ENCODE measurements at places on chromosomes 11 and 22.
A peak's percentile ranks its signal among the peaks of the same experiment; 100 is the strongest.

GRCh38 chr22:32261306-32261705, 6.2 kb upstream of the SLC5A4 start:
- DNase-seq: no peak

GRCh38 chr11:123375832-123376231, 54.2 kb upstream of the GRAMD1B start:
- no peak for DNase-seq

DNA sequence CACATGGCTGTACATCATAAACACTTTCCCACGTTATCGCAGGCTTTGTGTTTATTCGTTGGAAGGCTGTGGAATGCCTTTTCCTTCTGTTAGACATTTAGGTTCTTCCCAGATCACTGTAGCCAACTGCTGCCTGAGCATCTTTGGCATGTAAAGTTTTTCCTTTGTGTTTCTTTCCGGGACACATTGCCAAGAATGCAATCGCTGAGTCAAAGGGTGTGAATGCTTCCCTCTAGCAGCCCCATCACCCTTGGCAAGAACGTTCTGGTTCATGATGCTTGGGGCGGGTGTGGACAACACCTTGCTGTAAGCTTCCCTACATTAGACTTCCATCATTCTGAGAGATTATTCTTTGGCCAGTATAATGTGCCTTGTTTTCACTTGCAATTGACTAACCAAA, 136.2 kb downstream of the OSBP2 start:
- no peak for DNase-seq

DNA sequence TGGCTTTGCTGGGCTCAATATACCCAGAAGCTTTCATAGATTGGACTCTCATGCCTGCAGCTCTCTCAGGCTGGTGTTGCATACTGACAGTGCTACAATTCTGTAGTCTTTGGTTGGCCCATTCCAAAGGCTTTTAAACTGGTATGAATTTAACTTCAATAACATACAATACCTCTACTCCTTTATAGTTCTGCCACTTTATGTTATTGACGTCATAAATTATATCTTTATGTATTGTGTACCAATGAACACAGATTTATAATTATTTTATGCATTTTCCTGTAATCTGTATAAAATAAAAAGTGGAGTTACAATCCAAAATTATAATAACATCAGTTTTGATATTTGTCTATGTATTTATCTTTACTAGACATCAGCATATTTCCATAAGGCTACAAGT, 16.2 kb downstream of the PATE2 start:
- no peak for DNase-seq

DNA sequence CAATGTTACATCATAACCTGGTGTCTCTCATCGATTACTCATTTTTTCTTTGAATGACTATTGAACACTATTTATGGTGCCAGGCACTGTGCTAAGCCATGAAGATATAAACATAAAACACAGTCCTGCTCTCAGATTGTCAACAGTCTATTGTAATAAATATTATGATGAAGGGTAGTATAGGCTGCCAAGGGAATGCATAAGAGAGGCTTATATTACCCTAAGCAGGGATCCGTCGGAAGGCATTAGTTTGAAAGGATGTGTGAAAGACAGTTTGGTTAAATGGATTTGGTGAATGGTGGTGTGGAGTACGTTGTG, 7.2 kb upstream of the CCDC90B start:
- no peak for DNase-seq

DNA sequence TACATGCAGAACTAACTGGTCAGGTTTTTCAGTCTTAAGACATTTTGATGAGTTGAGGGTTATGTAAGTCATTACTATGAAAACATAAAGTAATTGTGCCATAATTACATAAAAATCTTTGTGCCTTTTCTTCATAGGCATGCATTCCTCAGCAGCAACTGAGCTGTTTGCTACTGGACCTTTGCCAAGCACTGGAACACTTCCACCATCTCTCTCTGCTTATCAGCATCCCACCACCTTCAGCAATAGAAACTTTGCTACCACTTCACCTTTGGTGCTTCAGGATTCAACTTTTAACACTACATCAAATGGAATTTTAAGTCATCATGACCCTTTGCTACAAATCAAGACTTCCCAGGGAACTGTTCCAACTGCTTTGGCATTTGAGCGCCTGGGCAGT, 39.0 kb downstream of the QSER1 start:
- no peak for DNase-seq

GRCh38 chr11:73524774-73525173, 73.1 kb downstream of the FAM168A start:
- DNase-seq: no peak

GRCh38 chr11:108786281-108786990, 121.6 kb downstream of the DDX10 start:
- no peak for DNase-seq

DNA sequence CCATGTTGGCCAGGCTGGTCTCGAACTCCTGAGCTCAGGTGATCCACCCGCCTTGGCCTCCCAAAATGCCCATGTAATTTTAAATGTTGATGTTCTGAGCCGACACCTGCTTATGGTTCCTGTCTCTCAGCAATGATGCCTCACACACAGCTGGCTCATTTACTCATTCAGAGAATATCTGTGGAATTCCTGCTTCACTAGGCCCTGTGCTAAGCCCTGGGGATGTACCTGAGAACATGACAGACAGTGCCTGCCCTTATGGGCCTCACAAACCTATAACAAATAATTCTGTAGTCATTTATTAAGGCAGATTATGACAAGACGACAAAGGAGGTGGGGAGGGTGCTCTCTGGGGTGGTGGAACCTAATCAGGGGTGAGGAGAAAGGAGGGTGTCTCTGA, 93.7 kb downstream of the PRR5L start:
- no peak for DNase-seq

- DNase-seq: no peak
Observed at GRCh38 chr11:77027275-77027674, 6.9 kb upstream of the B3GNT6 start.

DNA sequence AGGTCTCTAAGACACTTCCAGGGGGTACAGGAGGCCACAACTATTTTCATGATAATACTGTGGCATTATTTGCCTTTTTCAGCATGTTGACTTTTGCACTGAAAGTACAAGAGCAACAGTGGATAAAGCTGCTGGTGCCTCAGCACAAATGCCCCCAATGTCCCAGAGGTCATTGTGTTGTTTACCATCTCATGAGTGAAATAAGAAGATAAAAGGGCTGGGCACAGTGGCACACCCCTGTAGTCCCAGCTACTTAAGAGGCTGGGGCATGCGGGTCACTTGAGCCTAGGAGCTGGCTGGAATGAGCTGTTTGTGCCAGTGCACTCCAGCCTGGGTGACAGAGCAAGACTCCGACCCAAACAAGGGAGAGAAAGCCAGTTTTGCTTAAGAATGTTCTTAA, 72.6 kb upstream of the RAB1B start:
- no peak for DNase-seq

GRCh38 chr22:42343531-42344081, 73.2 kb upstream of the TCF20 start:
- DNase-seq: no peak

- DNase-seq: peak; percentile 56
Observed at GRCh38 chr11:22337596-22338485, at the start of gene SLC17A6. Gene SLC17A6 (plus strand): TSS chr11:22338381. CDS start chr11:22338534, 153 bp downstream.

DNA sequence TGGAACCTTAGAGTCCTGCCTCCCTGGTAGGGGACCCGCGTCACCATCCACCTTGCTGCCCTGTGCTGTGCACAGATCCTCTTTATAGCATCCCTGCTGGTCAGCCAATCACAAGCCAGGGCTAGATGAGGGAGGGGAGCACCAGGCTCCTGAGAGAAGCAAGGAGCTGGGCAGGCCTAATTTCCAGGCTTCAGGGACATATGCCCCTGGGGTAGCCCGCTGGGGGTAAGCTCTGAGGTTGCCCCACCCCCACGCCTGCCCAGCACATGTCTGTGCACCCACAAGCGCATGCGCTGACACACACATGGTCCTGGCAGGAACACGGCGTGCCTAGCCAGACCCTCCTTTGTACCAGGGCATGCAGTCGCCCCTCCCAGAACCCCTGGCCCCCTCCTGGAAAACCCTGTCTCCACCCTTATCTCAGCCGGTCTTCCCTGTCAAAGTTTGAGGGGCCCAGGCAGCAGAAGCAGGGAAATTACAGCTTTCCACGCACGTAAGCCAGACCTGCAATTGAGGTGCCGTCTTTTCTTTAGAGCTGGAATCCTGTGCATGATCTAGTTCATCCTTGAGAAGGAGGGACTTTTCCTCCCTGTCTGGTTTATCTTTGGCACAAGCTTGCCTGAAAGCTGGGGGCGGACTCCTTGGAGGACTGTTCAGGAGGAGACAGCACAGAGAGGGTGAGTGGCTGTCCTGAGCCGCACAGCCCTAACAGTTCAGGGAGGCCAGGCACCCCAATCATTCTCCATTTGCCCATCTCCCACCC, 2.1 kb downstream of the SSTR3 start:
- no peak for DNase-seq

DNA sequence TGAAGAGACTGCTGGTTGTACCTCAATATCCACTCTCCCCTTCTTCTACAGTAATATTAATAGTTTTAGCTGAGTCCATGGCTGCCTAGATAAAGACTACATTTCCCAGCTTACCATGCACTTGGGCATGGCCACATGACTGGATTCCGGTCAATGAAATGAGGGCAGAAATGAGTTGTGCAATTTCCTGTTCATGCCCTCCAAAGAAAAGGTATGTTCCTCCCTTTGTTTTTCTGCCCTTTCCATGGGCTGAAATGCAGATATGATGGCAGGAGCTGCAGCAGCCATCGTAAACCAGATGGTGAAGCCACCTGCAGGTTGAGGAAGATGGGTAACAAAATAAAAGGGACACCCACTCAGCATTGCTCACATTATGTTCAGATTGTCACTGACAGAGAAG, 15.3 kb upstream of the ELFN2 start:
- DNase-seq: no peak

GRCh38 chr22:36358533-36359469, 29.0 kb downstream of the MYH9 start:
- no peak for DNase-seq

- no peak for DNase-seq
Observed at GRCh38 chr11:125138966-125139365, 25.6 kb upstream of the PKNOX2 start.

DNA sequence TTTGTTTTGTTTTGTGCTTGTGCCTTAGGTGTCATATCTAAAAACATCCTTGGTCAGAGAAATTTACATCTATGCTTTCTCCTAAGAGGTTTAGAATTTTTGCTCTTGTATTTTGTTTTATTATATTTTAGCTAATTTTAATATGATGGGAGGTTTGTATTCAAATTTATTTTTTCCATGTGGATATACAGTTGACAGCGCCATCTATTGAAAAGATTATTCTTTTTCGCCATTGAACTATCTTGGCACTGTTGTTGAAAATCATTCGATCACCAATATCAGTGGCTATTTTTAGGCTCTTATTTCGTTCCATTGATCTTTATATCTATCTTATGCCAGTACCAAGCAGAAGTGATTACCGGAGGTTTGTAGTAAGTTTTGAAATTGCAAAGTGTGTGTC, 510.3 kb downstream of the BRD1 start:
- DNase-seq: no peak

GRCh38 chr22:44129619-44129976, 51.1 kb upstream of the PARVG start:
- no peak for DNase-seq

DNA sequence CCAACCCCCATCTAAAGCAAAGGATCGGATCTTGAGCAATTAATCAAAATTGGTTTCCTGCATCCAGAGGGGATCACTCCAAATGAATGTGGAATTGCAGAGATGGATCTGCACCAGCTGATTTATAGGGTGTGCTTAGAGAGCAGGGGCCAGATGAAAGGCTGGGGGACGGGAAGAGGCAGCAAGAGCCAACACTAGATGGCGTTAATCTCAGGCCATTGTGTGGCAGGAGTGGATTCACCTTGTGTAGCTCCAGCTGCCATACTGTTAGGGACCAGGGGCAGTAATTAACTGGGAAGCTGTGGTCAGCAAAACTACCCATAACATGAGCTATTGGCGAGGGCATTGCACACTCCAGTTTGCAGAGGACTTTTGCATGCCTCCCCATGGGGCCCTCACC, 35.6 kb downstream of the SERPINH1 start:
- no peak for DNase-seq

DNA sequence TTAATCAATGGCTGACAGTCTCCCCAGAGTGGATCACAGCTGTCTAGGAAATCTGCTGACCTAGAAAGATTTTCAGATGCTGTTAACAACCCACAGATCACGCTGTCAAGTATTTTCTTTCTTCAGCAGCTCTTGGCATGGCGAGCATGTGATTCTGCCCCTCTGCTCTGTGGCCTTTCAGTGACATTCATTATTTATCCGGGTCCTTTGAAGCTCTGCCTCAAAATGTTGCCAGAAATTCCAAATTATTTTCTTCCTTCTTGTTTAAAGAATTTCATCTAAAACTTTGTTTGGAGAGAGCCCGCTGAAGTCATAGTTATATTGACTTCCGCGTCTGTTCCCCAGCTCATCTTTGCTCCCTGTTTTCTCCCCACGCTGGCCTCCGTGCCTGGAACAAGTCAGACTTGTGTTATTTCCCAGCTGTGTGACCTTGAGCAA, 134.1 kb downstream of the COMMD9 start:
- DNase-seq: no peak

DNA sequence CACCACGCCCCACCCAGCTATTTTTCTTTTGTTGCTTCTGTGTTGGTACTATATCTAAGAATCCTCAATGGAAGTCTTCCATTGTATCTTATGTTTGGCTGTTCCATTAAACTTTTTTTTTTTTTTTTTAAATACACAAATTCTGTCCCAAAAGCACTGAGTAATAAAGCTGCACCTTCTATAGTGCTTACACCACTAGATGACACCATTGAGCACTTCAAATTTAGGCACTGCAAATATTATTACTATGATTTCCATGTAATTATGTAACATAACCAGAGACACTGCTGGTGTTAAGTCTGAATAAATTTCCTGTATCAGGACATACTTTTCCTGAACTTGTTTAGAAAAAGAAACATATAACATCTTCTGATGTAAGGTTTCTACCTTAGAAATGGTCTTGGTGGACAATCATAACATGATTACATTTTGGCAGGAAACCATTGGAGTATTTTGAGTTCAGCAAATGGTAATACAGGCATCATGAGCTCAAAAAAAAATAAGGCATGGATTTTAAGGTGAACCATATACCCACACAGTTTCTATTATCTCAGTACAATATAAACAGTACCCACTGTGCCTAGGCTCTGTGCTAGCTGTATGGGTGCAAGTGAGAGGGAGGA, 110.5 kb downstream of the ATG16L2 start:
- no peak for DNase-seq

DNA sequence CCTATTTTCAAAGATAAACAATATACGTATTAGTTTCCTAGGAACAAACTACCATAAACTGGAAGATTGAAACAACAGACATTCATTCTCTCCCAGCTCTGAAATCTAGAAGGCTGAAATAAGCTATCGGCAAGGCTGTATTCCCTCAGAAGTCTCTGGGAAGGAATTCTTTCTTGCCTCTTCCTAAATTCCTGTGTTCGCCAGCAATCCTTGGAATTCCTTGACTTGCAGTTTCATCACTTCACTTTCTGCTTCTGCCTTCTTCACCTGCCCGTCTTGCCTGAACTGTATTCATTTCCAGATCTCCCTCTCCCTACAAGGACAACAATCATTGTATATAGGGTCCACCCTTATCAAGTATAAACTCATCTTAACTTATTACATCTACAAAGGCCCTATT, 17.7 kb upstream of the PRDM10 start:
- DNase-seq: no peak

- DNase-seq: no peak
Observed at GRCh38 chr11:12673601-12673923, 659 bp upstream of the TEAD1 start.
